Right ventricle myocardium superior (tissue), 1 donor: ENCODE measurements at places on chromosomes 2 and 18. TPM values are rescaled to one million over a fixed set of nuclear protein-coding genes. Genes with fewer than 3 reads are reported as not detected.

Gene ASXL3
- 3.6 TPM for total RNA-seq

Gene TBR1
- not detected for total RNA-seq

Gene XIRP2
- 206 TPM for total RNA-seq

Gene IL36G
- total RNA-seq: not detected

Gene ELOA2
- total RNA-seq: not detected

Gene CYP26B1
- 4.4 TPM for total RNA-seq

Gene CPLX4
- not detected for total RNA-seq

Gene MATN3
- total RNA-seq: 0.16 TPM

Gene ANTXR1
- total RNA-seq: 31.2 TPM

Gene OTOS
- not detected for total RNA-seq

Gene SLC14A1
- total RNA-seq: 32.8 TPM

Gene MC2R
- not detected for total RNA-seq

Gene LOXL3
- total RNA-seq: 3.6 TPM

Gene UGT1A10
- total RNA-seq: not detected

Gene TRIM54
- 301 TPM for total RNA-seq

Gene FEV
- total RNA-seq: not detected

Gene SP140
- 0.56 TPM for total RNA-seq

Gene RTKN
- total RNA-seq: 17.8 TPM

Gene RBM44
- total RNA-seq: 0.38 TPM

Gene DCDC2C
- total RNA-seq: not detected

Gene AQP12A
- not detected for total RNA-seq

Gene PLCL1
- 93.3 TPM for total RNA-seq

Gene G6PC2
- total RNA-seq: not detected

Gene C1QL2
- not detected for total RNA-seq

Gene ATP5MC3
- total RNA-seq: 1,284 TPM

Gene TACR1
- total RNA-seq: 0.11 TPM

Gene TLX2
- total RNA-seq: not detected

Gene SOX11
- 0.81 TPM for total RNA-seq

Gene LGALSL
- total RNA-seq: 4.2 TPM

Gene ABCG5
- not detected for total RNA-seq

Gene ANKRD30BL
- total RNA-seq: not detected

Gene TM4SF20
- not detected for total RNA-seq

Gene PRLH
- not detected for total RNA-seq

Gene DAPL1
- total RNA-seq: not detected

Gene CNTNAP5
- total RNA-seq: not detected

Gene MORN2
- 20.2 TPM for total RNA-seq

Gene CHRNA1
- total RNA-seq: not detected

Gene SCN7A
- 27.7 TPM for total RNA-seq

Gene FBXO15
- total RNA-seq: not detected

Gene POTEI
- total RNA-seq: not detected

Gene ZRANB3
- 1.7 TPM for total RNA-seq
